Daoy (cell line): ENCODE measurements at places on chromosomes 2 and 18. TPM values are rescaled to one million over a fixed set of nuclear protein-coding genes. Genes with fewer than 3 reads are reported as not detected.

Gene NFU1
- total RNA-seq, result 36.0 and 40.6 TPM in 2 replicates

Gene LONRF2
- 0.17 and 0.65 TPM in 2 replicates for total RNA-seq

Gene NDUFB3
- total RNA-seq, result 180 and 303 TPM in 2 replicates

Gene NGEF
- total RNA-seq, result 0.17 and 3.3 TPM in 2 replicates

Gene MOCOS
- total RNA-seq, result 4.4 and 4.5 TPM in 2 replicates

Gene TTC21B
- 12.5 and 16.3 TPM in 2 replicates for total RNA-seq

Gene GBX2
- 3.7 and 8.0 TPM in 2 replicates for total RNA-seq

Gene PJVK
- 2.1 TPM in 1 of 2 replicates, not detected in the other for total RNA-seq

Gene ARHGEF33
- 0.03 TPM in 1 of 2 replicates, not detected in the other for total RNA-seq

DNA sequence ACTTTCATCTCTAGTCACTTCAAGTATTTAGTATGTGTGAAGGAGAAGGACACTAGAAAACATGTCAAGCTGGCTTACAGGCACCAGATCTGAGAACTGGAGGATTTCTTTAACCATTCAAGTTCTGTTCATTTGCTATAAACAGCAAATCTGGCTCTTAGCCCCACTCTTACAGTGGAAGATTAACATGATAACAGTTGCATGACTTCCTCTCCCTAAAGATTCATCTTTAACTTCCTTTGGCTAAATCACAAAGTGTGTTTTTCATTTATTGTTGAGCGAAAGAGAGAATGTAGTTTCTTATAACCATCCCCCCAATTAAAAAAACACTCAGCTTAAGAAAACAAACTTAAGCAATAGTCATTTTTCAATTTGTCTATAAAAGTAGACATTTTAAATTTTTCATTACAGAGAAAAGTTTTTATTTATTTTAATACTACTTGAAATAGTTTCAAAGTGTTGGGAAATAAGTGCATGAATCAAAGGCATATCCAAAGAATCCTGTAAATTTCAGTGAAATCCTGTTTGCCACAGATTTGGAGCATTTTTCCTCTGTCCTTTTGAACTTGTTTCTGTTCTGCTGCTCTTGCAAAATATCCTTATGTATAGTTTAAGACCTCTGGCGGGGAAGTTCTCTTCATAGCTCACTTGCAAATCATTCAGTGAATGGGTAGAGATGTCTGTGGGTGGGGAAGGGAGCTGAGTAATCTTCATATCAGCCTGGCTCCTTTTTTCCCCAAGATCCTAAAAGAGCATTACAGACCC, 241.0 kb upstream of the RBBP8 start:
- peak; percentile 46 for DNase-seq

- DNase-seq, result peak; percentile 68
Measured at GRCh38 chr2:216222650-216223352, 113.7 kb downstream of the XRCC5 start.

- no peak for DNase-seq
Measured at GRCh38 chr2:207137596-207138337, 28.0 kb downstream of the KLF7 start.

DNA sequence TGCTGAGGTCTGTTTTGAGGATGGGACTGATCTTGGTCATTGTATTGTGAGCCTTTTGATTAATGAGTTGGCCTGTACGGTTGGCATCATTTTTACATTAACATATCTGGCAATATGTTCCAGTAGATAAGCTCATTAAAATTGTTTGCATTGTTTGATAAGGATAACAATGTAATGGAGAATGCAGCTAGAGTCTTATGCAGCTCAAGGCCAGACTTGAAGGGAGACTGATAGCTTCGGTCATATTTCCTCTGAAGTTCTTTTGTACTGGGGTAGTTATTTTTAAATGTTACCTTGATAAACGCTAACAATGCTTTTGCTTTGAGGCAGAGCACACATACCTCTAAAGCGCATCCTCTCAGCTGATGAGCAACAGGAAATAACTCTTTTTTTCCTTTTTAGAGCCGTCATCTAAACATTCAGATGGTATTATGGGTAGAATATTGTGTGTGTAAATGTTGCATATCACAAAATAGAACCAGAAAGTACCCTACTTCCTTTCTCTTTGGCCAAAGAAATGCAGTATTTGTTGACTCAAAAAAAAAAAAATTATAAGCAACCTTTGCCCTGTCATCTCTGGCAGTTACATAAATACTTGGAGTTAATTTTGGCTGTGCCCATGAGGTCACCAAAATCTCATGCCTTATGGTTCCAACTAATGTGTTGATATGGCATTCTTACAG, 1.3 kb downstream of the MAPRE2 start:
- no peak for DNase-seq

DNA sequence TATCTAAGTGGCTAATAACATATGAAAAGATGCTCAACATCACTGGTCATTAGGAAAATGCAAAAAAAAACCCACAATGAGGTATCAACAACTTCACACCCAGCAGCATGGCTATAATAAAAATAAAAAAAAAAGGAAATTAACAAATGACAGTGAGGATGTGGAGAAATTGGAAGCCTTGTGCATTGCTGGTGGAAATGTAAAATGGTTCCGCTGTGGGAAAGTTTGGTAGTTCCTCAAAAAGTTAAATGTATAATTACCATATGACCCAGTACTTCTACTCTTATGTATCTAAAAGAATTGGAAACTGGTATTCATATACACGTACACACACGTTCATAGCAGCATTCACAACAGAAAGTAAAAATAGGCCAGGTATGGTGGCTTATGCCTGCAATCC, 15.5 kb upstream of the CACNB4 start:
- DNase-seq, result no peak

GRCh38 chr2:216307496-216307895, 64.8 kb downstream of the MARCHF4 start:
- no peak for DNase-seq

DNA sequence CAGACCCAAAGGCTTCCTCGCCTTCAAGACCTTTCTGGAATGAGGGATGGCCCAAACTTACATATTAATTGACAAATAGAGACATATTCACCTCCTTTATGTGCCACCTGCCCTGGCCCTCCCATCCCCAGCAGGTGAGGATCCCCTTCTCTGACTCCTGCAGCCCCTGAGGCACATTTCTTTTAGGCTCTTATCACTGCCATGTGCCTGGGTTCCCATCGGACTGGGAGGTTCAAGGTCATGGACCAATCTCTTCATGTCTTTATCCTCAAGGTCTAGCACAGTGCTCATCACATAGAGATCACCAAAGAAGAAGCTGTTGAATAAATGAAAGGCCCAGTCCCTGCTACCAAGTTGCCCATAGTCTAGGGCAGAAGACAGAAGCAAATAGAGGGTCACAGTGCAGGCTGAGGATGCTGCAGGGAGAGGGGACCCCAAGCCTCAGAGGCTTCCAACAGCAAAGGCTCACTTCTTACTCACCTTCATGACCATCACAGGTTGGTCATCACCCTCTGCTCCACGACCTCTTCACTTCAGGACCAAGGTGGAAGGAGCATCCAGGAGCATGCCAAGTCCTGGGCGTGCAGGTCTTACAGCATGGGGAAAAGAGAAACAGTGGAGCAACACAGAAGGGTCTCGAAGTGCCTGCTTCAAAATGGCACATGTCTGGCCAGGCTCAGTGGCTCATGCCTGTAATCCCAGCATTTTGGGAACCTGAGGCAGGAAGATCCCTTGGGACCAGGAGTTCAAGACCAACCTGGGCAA, 193.9 kb downstream of the SMAD2 start:
- DNase-seq, result no peak

DNA sequence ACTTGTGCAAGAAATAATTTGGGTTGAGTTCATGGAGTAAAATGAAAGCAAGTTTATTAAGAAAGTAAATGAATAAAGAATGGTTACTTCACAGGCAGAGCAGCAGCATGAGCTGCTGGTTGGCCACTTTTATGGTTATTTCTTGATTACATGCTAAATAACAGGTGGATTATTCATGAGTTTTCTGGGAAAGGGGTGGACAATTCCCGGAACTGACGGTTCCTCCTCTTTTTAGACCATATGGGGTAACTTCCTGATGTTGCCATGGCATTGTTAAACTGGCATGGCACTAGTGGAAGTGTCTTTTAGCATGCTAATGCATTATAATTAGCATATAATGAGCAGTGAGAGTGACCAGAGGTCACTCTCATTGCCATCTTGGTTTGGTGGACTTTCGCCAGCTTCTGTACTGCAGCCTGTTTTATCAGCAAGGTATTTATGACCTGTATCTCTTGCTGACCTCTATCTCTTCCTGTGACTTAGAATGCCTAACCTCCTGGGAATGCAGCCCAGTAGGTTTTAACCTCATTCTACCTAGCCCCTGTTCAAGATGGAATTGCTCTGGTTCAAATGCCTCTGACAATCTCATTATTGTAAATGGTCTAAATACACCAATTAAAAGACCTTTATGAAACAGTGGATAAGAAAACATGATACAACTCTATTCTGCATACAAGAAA, 114.1 kb upstream of the FIGN start:
- DNase-seq, result no peak

DNA sequence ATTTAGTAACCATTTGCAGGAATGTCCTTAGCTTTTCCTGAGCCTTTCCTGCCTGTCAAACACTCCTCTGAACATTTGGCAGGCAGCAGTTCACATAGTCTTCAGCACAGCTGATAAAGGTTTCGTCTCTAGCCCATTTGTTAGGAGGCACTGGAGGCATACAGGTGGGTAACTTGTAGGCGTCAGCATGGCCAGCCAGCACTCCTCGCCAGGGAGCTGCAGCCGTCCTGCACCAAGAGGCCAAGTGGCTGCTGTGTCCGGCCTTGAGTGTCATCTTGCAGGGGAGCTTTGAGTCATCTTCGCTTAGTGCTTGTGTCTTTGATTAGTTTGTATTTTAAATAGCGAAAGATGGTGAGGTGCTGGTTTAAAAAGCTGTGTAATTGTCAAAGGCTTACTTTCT, 120.3 kb upstream of the NFATC1 start:
- DNase-seq, result no peak

- no peak for DNase-seq
Measured at GRCh38 chr2:9883897-9884296, 40.6 kb downstream of the TAF1B start.

GRCh38 chr2:221380062-221380461, 192.0 kb downstream of the EPHA4 start:
- DNase-seq, result no peak

GRCh38 chr2:113126845-113127645, at the start of gene IL1RN:
IL1RN (plus strand) TSS chr2:113127598; CDS start chr2:113127625, 27 bp downstream.
- no peak for DNase-seq

GRCh38 chr2:24745825-24746224, 47.4 kb downstream of the PTRHD1 start:
- DNase-seq, result no peak

- DNase-seq, result no peak
Measured at GRCh38 chr2:42929546-42930024, 137.2 kb upstream of the HAAO start.

DNA sequence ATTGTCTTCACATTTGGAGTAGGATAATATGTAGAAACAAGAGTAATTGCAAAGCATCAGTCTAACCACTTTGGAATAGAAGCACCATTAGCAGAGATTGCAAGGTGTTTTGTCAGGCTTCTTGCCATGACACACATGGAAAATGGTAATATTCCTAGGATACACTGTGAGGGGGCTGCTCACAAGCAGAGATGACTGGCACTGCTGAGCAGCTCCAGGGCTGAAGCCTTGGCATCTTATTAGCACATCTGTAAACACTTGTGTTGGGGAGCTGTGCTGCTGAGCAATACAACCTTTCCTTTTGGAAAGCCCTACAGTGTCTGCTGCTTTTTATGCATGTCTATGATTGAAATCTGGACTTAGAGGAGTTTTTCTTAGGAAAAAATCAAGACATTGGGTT, 602.2 kb downstream of the XIRP2 start:
- DNase-seq, result no peak

- DNase-seq, result peak; percentile 25
Measured at GRCh38 chr18:23032030-23032582, 99.0 kb downstream of the RBBP8 start.

GRCh38 chr2:5539282-5540165, 152.7 kb upstream of the SOX11 start:
- DNase-seq, result no peak

DNA sequence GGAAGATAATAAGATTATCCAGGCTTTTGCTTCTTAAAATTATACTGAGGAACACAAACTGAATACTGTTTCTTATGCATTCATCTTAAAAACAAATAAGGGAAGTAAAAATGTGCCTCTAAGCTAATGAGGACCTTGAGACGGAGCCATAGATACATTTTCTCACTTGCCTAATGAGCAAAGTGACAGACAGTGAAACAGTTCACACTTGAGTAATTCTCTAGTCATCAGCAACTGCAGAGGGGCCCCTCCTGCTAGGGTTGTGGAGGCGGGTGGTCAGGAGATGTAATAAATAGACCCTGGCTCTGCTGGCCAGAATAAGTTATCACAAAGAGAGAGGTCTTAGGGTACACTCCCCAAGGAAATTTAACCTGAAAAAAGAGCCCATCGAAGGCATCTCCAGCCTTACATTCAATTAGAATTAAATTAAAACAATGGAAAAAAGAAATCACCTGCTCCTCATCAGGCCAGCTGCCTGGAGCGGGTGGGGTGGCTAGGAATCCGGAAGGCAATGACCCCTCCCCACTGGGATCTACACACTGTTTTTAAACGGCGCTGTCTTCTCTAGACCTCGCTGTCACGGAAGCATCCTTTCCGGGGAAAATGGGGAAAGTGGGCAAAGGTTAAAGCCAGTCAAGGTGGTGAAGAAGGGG, 32.6 kb upstream of the INSIG2 start:
- no peak for DNase-seq

DNA sequence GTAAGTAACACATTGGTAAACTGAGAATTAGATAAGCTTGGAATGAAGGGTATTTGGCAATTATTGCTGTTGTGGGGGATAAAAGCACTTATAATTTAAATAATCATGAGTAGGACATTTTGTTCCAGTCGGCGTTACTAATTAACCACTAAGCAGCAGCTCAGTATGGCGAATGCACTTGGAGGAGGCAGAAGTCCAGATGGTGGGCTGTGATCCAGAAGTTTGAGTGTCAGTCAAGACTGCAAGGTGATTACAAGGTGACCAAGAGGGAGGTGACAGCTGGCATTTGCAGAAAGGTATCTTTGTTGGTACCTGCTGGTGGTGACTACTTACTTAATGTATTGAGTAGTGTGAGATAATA, 643.6 kb upstream of the FAM98A start:
- no peak for DNase-seq

GRCh38 chr18:23059541-23060465, 75.5 kb upstream of the CABLES1 start:
- no peak for DNase-seq

DNA sequence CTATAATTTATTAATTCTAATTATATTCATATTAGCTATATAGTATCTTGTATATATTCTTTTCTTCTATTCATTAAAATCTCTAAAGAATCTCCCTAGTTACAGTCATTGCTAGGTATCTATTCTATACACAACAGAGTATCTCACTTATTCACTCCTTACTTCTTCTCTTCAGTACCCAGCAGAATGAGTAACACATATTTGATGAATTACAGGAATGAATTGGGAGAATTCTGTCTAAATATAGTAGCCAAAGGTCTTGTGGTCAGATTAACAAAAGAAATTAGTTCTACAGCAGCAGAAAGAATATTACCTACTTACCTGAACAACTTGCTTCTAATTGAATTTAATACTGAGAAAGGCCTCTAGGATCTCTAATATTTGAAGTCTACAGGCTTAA, 758.0 kb upstream of the ZEB2 start:
- no peak for DNase-seq

GRCh38 chr2:71926089-71926447, 221.6 kb downstream of the CYP26B1 start:
- no peak for DNase-seq
